ENCODE measurements at places on chromosomes 3 and 15. TPM values are rescaled to one million over a fixed set of nuclear protein-coding genes. Genes with fewer than 3 reads are reported as not detected.

Gene ARHGAP31
- total RNA-seq, result 4.3 TPM

Gene RAD18
- 9.4 TPM for total RNA-seq

Gene MESP2
- 0.40 TPM for total RNA-seq

Gene MNS1
- 2.4 TPM for total RNA-seq

Gene GPR27
- total RNA-seq, result 4.3 TPM

Gene POLQ
- 4.7 TPM for total RNA-seq

Gene SLC25A38
- 8.6 TPM for total RNA-seq

Gene DOCK3
- total RNA-seq, result 0.84 TPM

Gene SIAH2
- 44.8 TPM for total RNA-seq

Gene CACNA1D
- total RNA-seq, result 0.52 TPM

Gene DZIP1L
- 2.4 TPM for total RNA-seq

Gene CSTA
- 2,321 TPM for total RNA-seq

Gene NME9
- total RNA-seq, result not detected

Gene SPTBN5
- 2.1 TPM for total RNA-seq

Gene GOLGA6B
- total RNA-seq, result not detected

Gene UNC13C
- total RNA-seq, result 0.04 TPM

Gene RASL12
- 1.5 TPM for total RNA-seq

Gene GOLGA6L4
- total RNA-seq, result 2.4 TPM

Gene SOX14
- not detected for total RNA-seq

Gene LYZL4
- not detected for total RNA-seq

Gene CISH
- 4.8 TPM for total RNA-seq

Gene RNF7
- total RNA-seq, result 88.6 TPM

Gene KLHL40
- not detected for total RNA-seq

Gene PRKAR2A
- 46.3 TPM for total RNA-seq

Gene GPR160
- 1.4 TPM for total RNA-seq

Gene GPR176
- total RNA-seq, result 0.40 TPM

Gene PLSCR5
- not detected for total RNA-seq

Gene LRRC49
- total RNA-seq, result 2.7 TPM

Gene GRK7
- total RNA-seq, result not detected

Gene HESX1
- total RNA-seq, result 0.80 TPM

Gene CCDC54
- not detected for total RNA-seq

Gene C2CD4A
- total RNA-seq, result 0.44 TPM

Gene AMIGO3
- not detected for total RNA-seq

Gene WDR93
- total RNA-seq, result not detected

Gene ADCY5
- total RNA-seq, result 2.7 TPM

Gene KBTBD8
- 2.2 TPM for total RNA-seq

Gene SAMD7
- total RNA-seq, result not detected

Gene MITF
- 2.1 TPM for total RNA-seq

Gene ISLR
- total RNA-seq, result 2.2 TPM

Gene TTLL13
- total RNA-seq, result not detected

Gene FHIT
- 10.5 TPM for total RNA-seq

Gene SMCO1
- not detected for total RNA-seq

Gene LRRC31
- not detected for total RNA-seq

Gene FOXB1
- total RNA-seq, result not detected

Gene CPLX3
- not detected for total RNA-seq

Gene C3orf20
- 0.24 TPM for total RNA-seq

Gene DAG1
- total RNA-seq, result 48.3 TPM

Gene POC1A
- 8.4 TPM for total RNA-seq

Gene PSMA4
- total RNA-seq, result 133 TPM

Gene RTP1
- total RNA-seq, result not detected

Gene LMCD1
- 13.0 TPM for total RNA-seq

Gene IL17RE
- total RNA-seq, result 12.9 TPM

Gene ONECUT1
- not detected for total RNA-seq

Gene DLEC1
- 0.08 TPM for total RNA-seq

Gene CFAP91
- not detected for total RNA-seq

Gene SLC6A11
- total RNA-seq, result 7.8 TPM

Gene DNASE1L3
- total RNA-seq, result 2.7 TPM

Gene KY
- not detected for total RNA-seq

Gene GOLGA8T
- total RNA-seq, result not detected
